Breast epithelium (tissue), 4 donors: ENCODE measurements at places on chromosomes 3 and 15.

DNA sequence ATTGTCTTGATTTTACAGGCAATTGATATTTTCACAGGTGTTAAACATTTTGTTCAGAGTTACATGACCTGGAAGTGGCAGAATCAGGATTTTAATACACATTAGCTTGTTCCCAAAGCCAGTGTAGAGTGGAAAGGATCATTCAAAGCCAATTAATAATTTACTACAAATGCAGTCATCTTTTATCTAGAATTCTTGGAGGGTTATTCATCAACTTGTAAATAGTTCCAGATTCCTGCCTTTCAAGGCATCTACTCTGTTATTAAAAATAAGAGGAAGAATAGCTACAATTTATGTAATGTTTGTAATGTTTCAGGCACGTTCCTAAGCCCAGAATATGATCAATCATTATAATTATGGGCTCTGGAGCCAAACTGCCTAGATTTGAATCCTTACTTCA lies 358.5 kb downstream of the ZNF385D start:
- no peak for DNase-seq

GRCh38 chr3:156725682-156726081 lies 51.3 kb downstream of the TIPARP start:
- DNase-seq: no peak

- no peak for DNase-seq
Observed at GRCh38 chr3:38478901-38479300, 17.2 kb upstream of the EXOG start.

DNA sequence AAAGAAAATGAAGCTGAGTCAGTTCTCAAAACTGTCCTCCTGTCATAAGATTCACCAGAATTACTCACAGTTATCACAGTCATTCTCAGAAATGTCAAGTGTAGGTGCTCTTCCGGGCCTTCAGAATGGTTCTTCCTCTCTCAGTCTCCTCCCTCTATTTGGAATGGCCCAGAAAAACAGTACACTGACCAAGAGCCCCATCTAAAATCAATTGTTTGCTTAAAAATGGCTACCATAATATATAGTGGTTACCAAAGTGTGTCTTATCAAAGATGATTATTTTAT lies 99.8 kb downstream of the MECOM start:
- DNase-seq: no peak

DNA sequence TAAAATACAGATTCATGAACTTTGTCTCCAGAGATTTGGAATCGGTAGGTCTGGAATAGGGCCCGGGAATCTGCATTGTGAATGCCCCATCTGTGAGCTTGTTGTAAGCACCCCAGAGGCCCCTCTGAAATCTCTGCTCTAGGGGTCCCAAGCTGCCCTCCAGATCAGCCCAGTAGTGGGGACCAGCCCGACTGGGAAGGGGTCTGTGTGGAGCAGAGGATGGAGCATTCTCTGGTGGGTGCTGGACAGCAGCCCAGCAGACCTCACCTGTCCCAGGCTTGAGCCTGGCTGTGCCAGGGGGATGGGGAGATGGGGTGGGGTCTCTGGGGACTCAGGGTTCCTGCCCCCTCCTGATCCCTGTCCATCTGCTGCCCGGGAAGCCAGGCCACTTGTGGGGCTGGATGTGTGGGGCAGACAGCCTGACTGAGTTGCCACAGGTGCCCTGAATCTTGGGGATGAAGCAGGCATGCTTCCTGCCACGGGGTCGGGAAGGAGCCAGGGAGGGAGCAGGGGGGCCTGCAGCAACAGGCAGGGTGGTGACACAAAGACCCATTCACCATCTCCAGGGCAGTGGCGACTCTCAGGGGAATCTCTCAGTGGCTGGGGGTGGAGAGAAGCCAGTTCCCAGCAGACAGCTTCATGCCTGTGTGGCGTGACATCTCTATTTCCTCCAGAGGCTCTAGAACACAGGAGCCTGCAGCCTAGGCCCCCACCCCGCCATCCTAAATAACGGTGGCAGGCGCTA lies 99.3 kb downstream of the WNT7A start:
- no peak for DNase-seq

GRCh38 chr3:154971341-154971740 lies 108.8 kb upstream of the MME start:
- no peak for DNase-seq
